ENCODE measurements at places on chromosomes 7 and 10. TPM values are rescaled to one million over a fixed set of nuclear protein-coding genes. Genes with fewer than 3 reads are reported as not detected.

DNA sequence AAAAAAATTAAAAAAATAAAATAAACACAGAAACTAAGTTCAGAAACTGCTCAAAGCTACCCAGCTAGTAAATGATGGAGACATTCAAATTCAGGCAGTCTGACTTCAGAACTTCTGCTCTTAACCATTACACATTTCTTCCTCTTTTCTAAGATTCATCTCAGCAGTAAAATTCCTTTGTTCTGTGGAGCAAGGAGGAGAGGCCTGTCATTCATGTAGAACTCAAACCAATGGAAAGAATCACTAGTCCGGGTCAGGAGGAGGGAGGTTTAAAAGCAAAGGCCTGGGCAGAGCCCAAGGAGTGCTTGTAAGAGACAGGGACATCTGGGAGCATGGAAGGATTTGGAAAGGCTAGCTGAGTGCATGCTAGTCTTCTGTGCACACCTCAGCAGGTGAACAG is 37.9 kb upstream of the DNAJB12 start:
- DNase-seq, result no peak

DNA sequence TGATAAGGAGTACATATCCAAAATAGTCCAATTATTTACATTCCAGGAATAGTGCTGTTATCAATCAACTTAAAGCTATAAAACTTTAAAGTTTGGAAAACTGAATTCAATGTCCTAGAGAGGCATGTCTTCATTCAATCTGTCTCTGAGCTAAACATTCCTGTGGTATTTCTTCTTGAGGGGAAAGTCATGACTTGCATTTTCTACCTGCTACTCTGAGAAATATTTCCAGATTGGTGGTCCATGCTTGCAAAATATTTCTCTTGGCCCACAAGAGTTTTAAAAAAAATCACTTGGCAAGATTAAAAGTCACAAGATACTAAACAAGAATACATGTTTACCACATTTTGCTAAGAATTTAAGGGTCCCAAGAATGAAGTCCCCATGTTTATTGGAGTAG is 63.6 kb upstream of the HGF start:
- no peak for DNase-seq

DNA sequence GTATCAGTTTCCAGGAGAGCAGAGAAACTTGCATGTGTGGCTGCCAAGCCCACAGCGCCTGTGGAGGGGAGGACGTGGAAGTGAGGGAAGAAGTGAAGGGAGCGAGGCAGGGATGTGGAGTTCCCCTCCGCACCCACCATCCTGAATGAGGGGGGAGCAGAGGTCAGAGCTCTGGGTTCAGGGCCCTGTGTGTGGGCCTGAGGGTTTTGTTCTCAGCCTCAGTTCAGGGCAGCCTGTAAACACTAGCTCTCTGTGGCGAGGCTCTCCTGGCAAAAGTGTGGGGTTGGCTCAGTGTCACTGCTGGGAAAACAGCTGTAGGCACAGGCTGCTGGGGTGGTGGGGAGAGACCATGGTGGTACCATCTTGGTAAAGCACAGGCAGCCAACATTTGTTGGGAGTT is 108.4 kb downstream of the C10orf105 start:
- no peak for DNase-seq

GRCh38 chr7:86926732-86927131 is 132.7 kb downstream of the ELAPOR2 start:
- DNase-seq, result peak; percentile 56

DNA sequence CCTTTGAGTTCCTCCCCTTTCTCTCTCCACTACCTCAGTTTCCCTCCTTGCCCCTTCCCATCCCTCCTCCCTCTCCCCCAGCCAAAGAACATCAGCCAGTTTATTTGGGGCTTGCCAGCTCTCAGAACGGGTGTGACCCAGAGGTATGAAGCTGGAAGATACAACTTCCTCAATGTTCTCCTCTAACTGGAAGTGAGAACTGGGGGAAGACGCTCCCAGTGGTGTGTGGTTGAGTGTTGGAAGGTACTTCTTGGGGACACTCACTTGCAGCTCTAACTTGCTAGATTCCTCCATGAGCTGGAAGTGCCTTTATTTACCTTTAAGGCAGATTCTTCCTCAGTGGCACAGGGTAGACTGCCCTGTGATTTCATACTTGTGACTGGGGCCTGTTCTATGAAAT is 110.5 kb upstream of the HABP2 start:
- no peak for DNase-seq

GRCh38 chr10:110216240-110216639 is 8.8 kb downstream of the MXI1 start:
- no peak for DNase-seq

DNA sequence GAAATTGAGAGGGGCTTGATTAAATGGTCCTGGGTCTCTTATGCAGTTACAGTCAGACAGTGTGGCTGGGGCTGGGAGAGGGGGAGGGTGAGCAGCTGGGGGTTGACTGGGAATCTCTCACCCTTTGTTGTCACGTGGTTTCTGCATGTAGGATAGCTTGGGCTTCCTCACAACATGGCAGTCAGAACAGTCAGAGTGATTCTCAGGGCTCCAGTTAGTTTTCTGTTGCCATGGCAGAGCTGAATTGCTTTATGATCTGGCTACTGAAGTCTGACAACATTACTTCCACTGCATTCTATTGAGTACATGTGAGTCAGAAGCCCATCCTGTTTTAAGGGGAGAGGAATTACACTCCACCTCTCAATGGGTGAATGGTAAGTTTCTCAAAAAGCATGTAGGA is 102.7 kb downstream of the WDR11 start:
- DNase-seq, result no peak

- no peak for DNase-seq
Measured at GRCh38 chr7:40546616-40547501, 412.1 kb downstream of the SUGCT start.

DNA sequence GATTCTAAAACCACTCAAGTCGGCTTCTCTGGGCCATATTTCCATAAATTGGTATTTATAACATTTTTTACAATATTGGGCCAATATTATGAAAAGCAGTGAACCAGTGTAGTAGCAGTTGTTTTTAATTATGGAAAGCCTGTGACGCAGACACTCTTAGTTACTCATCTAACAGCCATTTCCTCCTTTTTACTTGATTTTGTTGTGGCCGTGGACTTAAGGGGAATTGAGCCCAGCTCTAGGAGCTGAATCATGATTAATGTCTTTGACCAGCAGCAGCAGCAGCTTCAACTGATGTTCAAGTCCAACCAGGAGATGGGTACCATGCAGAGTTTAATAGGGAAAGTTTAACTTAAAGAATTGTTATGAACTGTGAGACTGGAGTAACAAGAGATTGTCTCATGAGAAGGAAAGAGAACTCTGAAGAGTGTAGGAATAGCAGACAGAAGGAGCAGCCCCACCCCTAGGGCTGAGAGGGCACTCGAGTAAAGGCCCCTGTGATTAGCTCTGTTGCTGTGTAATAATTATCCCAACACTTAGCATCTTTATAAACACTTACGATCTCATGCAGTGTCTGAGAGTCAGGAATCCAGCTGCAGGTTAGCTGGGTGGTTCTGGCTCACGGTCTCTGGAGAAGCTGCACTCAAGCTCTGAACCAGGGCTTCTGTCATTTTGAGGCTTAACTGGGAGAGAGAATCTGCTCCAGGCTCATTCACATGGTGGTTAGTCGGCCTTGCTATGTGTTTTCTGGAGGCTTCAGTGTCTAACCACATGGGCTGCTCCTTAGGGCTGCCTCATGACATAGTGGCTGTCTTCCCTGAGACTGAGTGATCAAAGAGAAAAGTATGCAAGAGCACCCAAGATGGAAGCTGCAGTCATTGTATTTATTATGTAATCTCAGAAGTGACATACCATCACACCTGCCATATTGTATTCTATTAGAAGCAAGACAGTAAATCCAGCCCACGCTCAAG is 4.6 kb downstream of the LANCL2 start:
- no peak for DNase-seq

DNA sequence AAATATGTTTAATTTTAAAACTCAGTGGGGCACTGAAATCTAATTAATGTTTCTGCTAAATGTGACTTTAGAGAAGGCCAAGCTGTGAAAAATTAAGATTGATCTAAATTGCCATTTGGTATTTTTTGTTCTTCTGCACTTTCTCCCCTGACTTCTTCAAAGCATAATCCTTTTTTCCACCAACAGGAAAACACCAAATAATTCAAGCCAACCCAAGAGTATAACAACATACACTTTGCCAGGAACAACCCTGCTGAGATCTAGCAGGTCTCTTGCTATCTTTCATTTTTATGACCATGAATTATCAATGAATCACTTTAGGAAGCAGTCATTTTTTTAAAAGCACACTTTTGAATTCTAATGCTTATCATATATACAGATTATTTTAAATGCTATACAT is 100.1 kb downstream of the USP6NL start:
- no peak for DNase-seq

GRCh38 chr7:116101704-116102103 is 71.1 kb upstream of the TFEC start:
- DNase-seq, result no peak

DNA sequence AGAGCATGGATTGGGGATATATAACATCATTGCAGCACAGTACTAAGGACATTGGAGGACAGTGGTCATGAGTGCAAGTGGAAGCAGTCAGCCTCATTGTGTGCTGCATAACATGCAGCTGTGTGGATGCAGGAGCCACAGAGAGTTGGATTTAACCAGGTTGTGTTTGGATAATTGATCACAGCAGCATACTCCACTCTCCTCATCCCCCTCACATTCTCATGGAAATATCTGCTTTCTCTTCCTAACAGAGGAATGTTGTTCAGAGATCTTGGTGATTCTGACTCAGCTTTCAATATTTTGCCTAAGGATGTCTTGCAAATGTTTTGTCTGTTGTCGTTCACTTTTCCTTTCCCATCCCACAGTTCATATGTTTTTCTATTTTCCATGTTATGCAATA is 31.8 kb upstream of the LSM8 start:
- no peak for DNase-seq

- DNase-seq, result no peak
Measured at GRCh38 chr10:63843107-63843506, 321.9 kb downstream of the REEP3 start.

DNA sequence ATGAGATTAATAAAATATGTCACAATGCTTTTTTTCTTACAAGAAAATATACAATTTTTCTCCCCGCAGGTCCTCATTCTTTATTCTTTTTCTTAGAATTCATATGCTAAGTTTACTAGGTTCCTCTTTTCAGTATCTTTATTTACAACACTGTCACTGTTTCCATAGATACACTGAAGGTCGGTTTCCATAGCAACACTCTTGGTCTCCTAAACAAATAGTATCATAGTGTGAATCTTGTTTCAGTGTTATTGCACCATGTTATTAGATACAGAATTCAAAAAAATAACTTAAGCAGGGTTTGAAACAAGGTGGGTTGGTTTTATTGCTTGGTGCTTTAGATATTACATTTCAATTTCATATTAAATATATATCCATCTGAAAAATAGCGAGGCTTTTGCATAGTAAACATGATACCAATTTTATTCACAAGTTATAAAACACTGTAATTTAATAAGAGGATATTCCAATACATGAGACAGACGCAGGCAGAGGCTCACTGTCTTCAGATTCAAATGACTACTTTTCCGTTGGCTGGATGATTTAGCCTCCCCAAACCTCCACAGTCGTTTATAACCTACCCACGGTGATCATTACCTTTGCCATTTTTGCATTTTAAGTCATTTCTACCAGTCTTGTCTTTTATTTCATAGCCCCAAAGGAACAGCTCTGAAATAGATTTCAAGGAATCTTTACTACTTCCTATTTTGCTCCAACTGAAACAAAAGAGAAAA is 88.9 kb upstream of the KLF6 start:
- DNase-seq, result peak; percentile 93

GRCh38 chr10:62653254-62653653 is 151.3 kb upstream of the ADO start:
- DNase-seq, result peak; percentile 84

- no peak for DNase-seq
Measured at GRCh38 chr10:113626809-113627355, 37.0 kb downstream of the NRAP start.

DNA sequence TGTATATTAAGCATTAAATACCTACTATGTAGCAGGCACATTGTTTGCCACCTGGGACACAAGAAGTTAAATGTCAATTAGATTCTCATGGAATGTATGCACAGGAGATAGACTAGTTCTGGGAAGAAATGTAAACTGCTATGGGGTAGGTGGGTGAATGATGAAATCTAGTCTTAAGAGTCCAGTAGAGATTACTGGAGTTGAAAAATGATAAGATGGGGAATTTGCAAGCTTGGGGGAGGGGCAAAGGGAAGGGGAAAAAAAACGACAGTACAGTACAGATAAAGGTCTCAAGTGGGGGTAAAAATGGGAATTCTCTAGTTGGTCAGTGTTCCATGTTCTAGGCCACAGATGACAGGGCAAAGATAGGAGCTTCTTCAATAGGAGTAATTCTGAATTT is 94.4 kb downstream of the ATE1 start:
- no peak for DNase-seq

The SH3PXD2A gene
- 33.5 TPM for total RNA-seq

The CDH23 gene
- total RNA-seq, result 0.37 TPM

The LDB3 gene
- total RNA-seq, result 0.07 TPM

The AGMO gene
- not detected for total RNA-seq

The HOXA6 gene
- 0.49 TPM for total RNA-seq

The JAKMIP3 gene
- 0.17 TPM for total RNA-seq

The SAMD8 gene
- 35.7 TPM for total RNA-seq

The TPK1 gene
- total RNA-seq, result 26.4 TPM

The ERVW-1 gene
- total RNA-seq, result not detected
